ENCODE measurements at places on chromosomes 11 and 22.

DNA sequence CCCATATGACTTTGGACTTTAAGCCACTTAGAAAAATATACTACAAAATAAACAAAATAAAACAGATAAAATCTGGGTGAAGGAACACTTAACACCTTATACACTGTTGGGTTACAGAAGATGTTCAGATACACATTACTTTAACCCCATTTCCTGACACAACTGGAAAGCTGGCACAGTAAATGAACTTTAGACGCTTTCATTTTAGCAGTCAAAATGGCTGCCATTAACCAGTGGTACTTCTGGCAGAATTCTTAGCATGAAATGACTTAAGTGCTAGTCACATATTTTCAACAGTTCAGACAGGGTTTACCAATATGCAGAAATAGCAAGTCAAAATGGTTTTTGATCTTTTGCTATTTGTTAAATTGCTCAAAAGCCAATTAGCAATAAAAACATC, 37.9 kb downstream of the PIK3C2A start:
- no peak for DNase-seq

DNA sequence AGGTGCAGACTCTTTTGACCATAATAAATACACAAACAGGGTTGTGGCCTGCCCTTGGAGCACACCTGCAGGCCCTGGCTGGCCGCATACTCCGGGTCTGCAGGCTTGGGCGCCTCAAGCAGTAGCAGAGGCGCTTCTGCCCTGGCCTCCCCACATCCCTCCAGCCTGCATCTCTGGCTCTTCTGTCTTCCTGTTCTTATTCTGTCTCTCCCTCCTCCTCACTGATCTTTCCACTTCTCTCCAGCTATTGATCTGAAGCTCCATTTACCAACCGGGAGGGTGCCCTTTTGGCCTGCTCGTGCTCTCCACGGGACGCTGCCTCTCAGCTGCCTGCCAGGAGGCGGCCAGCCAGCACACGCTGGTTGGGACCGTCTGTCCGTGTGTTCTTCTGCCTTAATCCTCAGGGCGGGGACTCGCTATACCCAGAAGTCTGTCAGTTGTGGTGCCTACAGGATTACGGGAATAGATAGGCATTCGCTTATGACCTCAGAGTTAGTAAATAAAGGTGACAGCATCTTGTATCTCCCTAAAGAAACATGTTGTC, 5.2 kb downstream of the UPB1 start:
- DNase-seq, result no peak

- no peak for DNase-seq
These were observed 10.7 kb downstream of the BCL9L start for GRCh38 chr11:118914987-118915386.

DNA sequence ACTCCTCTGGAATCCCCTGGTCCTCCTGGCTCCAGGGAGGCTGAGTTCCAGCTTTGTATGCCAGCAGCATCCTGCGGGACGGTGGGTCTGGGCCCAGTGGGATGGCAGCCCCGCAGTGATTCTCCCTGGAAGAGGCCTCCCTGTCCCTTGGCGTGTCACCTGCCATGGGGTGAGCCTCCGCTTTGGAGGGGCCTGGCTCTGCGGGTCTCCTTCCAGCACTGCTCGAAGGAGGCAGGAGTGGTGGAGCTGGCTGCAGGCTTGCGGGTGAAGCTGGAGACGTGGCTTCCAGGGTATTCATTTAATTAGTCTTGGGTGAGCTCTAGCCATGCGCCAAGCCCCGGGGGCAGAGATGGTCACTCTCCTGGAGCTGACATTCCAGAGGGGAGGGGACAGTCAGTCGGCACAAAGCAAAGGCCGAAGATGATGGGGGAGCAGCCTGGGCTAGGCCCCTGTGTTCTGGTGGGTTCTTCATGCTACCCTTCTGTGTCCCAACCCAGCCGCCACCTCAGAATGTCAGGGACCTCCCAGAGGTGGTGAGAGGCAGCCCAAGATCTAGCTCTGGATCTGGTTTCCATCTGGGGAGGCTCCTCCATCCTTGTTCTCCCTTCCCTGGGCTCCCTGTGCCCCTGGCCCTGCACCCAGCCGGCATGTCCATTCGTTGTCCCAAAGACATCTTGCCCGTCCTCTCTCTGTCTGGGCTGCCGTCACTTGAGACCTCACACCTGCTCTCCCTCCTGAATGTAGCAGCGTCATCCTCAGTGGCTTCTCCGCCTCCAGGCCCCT, 1332.5 kb downstream of the BRD1 start:
- DNase-seq, result no peak

DNA sequence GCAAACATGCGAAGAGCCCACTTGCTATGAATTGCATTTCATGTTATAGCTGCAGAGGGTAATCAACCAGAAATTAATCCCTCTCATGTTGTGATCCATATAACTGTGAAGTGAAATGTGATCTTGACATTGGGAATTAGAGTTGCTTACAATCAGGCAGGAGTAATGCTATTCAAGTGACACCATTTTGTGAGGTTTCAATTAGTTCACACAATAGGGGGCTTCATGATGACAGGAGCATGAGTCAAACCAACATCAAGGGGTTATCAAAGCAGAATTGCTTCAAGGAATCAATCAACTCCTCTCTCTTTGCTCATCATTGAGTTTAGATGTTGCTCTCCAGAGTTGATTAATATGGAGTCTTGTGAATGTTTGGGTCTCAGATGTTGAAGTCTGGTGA, 1585.2 kb upstream of the TENM4 start:
- DNase-seq, result no peak

- DNase-seq, result no peak
These were observed 42.9 kb upstream of the CRYBB3 start for GRCh38 chr22:25156736-25157135.

- no peak for DNase-seq
These were observed 6.0 kb downstream of the SLC22A25 start for GRCh38 chr11:63237413-63237812.

DNA sequence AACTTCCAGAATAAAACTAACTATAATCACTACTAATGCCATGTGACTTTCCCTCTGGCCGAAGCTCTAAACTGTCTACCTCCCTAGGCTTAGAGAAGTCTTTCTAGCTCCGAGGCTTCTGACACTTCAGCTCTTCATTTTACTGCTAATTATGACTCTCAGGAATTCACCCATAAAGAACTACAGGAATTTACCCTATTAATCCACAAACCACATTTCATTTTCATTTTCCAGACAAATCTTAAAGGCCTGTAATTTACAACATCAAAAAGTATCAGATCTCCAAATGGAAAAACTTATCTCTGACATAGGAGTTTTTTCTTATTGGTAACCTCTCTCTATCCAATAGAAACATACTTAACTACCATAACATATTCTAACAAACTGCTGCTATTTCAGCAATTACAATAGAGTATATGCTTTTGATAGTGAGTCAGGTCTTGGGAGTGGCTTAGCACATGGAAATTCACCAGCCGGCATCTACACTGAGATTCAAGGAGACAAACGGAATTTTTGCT, 33.4 kb downstream of the MRTFA start:
- no peak for DNase-seq

DNA sequence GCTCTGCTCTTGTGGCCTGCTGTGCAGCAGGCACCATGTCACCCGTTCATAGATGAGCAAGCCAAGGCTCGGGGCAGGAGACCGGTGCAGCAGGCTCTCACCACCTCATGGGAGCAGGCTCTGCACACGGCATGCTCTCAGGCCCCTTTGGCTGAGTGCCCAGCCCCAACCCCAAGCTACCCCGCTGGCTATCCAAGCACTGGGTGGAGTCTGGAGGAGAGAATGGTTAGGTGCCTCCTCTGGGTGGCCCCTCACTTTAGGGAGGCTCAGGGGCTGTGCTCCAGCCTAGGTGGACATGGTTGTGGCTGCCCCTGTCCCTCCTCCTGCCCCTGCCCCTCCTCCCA, 199.9 kb downstream of the IGLL1 start:
- DNase-seq, result no peak

DNA sequence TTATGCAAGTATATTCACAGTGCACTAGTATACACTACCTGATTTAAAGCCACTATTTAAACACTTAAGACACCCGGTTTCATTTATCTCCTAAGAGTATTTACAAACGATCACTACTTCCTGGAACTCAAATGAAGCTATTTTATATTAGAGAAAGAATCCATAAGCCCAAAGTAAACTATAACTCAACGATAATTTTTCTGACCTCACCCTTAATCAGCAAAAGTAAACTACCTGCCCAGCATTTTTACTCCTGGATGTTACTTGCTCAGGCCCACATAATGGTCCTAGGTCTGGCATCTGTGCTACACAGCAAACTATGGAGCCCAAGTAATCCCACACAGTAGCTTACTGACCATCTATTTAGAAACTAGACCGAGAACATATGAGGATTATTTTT, 33.4 kb downstream of the TSG101 start:
- no peak for DNase-seq

GRCh38 chr11:43546561-43547429, 133.7 kb upstream of the HSD17B12 start:
- no peak for DNase-seq

GRCh38 chr22:35305525-35306070, 5.9 kb downstream of the TOM1 start:
- DNase-seq, result no peak

GRCh38 chr11:120579611-120580031, 68.1 kb downstream of the GRIK4 start:
- no peak for DNase-seq

GRCh38 chr22:42229455-42230149, 40.9 kb downstream of the TCF20 start:
- no peak for DNase-seq

DNA sequence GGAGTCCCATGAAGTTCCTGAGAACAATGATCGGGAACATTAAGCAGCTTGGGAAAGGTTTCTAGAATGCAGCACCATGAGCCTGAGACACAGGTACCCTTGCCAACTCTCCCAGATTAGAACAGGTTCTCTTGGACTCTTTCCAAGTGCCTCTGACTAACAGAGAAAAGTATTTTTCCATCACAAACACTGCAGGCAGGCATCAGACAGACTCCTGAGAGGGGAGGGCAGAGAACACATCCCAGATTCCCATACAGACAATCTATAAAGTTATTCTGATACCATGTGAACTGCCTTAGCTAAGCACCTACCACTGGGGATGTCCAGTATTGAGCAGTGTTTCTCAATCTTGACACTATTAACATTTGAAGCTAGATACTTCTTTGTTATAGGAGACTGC, 27.3 kb downstream of the SERGEF start:
- DNase-seq, result no peak

- no peak for DNase-seq
These were observed 88.3 kb downstream of the MSANTD4 start for GRCh38 chr11:105933695-105934094.

DNA sequence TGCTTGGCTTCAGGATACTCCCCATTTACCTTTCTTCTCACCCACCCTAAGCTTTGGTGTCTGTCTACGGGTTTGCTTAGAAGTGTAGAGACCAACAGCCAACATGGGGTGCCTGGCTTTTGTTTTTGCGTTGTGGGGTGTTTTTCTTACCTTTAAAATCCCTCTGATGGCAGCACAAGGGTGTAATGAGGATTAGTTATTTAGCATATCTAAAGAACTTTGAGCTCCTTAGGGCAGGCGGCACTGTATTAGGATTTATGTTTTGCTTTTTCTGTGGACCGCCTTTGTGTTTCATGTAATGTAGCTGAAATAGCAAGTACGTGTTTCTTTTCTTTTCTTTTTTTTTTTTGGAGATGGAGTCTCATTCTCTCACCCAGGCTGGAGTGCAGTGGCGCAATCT, 8.9 kb downstream of the AP2A2 start:
- no peak for DNase-seq

DNA sequence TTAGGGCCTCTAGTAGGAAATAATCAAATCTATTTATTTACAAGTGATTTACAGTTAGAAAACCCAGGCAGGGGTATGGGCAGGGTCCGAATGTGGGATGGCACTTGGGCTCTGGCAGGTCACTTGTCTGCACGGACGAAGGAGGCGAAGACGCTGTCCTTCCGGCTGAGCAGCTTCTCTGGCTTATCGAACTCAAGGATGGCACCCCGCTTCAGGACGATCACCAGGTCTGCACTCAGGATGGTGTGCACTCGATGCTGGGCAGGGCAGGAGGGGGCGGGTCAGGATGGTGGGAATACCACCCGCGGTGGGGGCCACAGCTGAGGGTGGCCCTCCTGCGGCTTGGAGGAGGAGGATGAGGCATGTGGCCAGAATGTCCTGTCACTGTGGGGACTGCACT, 4.4 kb upstream of the KCNJ11 start:
- DNase-seq, result no peak

DNA sequence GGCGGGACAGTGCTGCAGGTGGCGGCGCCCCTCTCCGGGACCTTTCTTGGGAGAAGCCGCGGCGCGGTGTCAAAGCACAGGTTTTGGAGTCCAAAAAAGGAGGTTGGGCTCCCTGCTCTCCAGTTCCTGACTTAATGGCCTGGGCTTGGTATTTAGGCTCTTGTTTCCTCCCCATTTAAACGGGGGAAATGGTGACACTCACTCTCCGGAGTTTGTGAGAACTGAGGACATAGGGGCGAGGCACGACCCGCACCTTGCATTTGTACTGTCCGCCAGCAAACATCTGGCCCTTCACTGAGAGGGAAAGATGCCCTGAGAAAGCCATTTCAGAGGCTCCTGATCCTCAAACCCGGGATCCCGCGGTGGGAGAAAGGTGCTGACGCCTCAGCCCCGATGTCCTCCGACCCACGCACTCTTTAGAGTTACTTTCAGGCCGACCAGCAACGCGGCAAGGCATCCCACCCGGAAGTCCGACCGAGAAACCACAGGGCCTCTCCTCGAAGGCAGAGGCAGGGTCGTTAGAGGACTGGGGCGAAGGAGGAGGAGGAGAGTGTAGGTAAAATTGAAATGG, 2.9 kb upstream of the WDR74 start:
- DNase-seq, result peak; percentile 31

DNA sequence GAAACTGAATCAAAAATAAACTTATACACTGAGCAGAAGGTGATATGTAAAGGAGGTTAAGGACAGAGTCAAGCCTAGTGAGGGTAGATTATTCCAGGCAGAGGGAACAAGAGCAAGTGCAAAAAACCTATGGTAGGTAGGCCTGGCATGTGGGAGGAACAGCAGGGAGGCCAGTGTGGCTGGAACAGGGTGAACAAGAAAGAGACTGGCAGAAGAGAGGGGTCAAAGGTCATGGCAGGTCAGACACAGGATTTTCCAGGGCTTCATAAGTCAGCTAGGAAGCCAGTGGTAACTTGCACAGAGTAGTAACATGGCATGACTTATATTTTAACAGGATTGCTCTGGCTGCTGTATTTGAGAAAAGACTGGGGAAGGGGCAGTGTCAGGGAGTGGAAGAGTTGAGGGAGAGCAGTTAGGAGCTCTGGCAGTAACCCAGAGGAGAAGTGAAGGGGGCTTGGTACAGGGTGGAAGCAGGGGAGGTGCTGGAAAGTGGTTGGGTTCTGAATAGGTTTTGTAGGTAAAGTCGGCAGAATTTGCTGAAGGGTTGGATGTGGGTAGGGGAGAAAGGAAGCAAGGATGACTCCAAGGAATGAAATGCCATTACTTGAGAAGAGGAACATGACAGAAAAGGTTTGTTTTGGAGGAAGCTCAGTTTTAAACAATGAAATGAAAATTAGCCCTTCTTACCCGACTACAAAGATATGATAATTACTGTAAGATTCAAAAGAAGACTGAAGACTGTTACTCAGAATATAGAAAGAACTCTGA, 86.2 kb downstream of the ZNRF3 start:
- no peak for DNase-seq

- no peak for DNase-seq
These were observed 2.8 kb downstream of the RIC8A start for GRCh38 chr11:210122-210802.

All from activated T-cell treated with anti-CD3 and anti-CD28 coated beads for 4 hours (primary cell).